ENCODE measurements at places on chromosomes 16 and 17.
A peak's percentile ranks its signal among the peaks of the same experiment; 100 is the strongest.

- no peak for DNase-seq
Measured at GRCh38 chr17:17902376-17902775, 65.6 kb upstream of the SREBF1 start.

GRCh38 chr16:77214411-77215138 lies 15.4 kb downstream of the SYCE1L start:
- DNase-seq = no peak

- no peak for DNase-seq
Measured at GRCh38 chr16:21150375-21151001, at the start of gene DNAH3. DNAH3 (minus strand) TSS chr16:21150846; CDS start chr16:21150319, 527 bp downstream.

DNA sequence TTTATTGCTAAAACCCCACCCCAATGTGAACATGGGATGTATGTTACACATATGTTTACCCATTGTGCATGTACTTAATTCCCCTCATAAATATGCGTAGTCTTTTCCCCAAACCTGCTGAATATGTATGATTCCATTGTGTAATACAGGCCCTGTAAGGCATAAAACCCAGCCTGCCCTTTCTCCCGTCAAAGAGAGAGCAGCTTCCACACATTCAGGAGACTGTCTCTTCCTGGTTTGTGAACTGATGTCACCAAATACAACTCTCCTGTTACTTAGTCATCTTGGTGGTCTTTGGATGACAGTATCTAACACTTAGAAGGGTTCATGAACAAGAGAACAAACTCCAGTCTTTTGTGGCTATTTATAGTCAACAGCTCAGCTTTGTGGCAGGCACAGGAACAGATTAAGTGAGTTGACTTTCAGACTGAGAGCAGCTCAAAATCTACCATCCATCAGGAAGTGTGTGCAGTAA lies 24.7 kb upstream of the TMC7 start:
- no peak for DNase-seq

DNA sequence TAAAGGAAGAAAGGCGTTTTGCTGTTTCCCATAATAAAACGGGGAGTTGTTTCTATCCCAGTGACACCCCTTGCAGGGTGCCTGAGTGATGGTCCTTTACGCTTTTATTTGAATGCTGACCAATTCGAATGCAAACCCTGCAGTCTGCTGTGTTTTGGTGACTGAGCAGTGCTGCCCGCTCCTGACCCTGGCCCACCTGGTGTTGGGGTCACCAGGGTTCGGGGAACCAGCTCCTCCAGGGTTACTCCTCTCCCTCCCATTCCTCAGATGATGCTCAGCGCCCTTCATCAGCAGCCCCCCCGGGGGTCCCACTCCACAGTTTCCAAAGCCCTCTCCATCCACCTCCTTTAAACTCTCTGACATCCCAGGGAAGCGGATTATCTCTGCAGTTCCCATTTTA lies 6.0 kb downstream of the CA4 start:
- no peak for DNase-seq

DNA sequence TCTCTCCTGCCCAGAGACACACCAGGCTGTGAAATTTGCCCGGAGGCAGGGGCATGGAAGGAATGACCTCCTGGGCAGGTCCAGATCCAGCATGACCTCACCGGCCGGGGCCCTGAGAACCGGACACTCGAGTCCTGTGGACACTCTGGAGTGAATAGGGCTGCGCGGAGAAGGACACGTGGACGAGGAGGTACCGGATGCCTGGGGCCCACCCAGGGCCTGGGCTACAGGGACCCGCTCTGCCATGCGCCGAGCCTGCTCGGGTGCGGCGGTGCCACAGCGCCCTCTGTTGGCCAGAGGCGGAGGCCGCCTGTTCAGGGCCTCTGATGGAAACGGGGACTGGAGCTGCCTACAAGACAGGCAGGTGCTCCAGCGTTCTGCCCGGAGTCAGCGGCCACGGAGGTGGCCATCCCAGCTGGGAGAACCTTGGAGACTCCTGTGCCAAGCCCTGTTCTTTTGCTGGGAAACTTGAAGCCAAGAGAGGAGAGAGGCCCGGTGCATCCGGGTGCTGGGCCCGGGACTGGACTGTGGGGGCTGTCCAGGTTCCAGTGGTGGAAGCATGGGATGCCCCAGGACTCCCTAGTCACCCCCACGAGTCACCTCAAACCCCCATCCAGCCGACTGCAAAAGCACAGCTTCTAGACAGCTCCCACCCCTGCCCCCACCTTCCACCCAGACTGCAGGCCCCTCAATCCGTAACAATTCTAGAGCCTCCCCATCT lies 19.3 kb upstream of the NXPH3 start:
- peak; percentile 90 for DNase-seq
